ENCODE measurements at places on chromosomes 1 and 21. TPM values are rescaled to one million over a fixed set of nuclear protein-coding genes. Genes with fewer than 3 reads are reported as not detected.

The ATP8B2 gene
- 150 TPM for total RNA-seq

The TMEM82 gene
- not detected for total RNA-seq

The ARHGEF10L gene
- total RNA-seq, result 61.9 TPM

The ARHGAP30 gene
- 0.88 TPM for total RNA-seq

The FCRLA gene
- total RNA-seq, result not detected

The SGIP1 gene
- total RNA-seq, result 9.9 TPM

DNA sequence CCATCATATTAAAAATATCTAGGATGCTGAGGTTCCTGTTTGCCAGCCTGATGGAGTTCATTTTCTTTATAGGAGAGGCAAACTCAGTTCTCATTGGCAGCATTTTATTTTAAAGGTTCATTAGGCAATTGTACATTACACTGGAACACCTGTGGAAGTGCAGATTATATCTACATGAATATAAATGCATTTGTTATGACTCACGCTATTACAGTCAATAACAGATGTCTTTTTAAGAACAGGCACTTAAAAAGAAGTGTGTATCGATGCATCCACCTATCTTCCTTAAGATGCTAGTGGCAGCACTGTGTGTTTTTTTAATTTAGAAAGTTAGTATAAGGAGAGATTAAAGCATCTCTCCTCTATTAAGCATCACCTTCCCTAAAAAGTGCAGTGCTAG lies 276.5 kb downstream of the PRDM2 start:
- no peak for DNase-seq

DNA sequence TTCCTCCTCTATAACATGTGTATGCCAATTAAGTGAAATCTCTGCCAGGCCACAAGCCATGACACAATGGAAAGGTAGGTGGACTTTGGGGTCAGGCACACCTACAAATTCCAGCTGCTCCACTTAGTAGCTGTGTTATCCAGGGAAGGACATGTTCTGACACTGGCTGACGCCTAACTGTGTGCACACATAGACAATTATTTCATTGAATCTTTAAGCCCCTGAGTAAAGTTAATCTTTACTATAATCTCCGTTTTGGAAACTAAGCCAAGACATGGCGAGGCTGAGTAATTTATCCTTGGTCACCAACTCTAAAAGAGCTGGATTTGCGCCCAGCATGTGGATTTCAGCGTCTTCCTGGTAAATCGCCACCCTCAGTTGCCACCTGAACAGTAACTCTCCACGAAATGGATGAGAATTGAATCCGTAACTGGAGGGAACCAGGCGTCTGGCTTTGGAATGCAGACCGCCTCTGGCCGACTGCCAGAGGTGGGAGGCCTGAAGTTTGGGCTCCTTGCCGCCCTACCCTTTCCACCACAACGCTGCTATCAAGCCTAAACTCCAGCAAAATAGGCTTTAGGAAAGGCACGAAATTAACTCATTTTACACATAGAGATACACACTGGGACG lies 888 bp upstream of the SNRPE start:
- peak; percentile 43 for DNase-seq

GRCh38 chr21:26945916-26946675 lies 20.8 kb downstream of the ADAMTS5 start:
- peak; percentile 33 for DNase-seq

GRCh38 chr21:18529254-18529653 lies 125.7 kb upstream of the TMPRSS15 start:
- DNase-seq, result no peak

GRCh38 chr1:18880585-18880984 lies 21.1 kb upstream of the TAS1R2 start:
- DNase-seq, result no peak

- no peak for DNase-seq
These were observed 65.2 kb upstream of the FAM163A start for GRCh38 chr1:179677882-179678281.

DNA sequence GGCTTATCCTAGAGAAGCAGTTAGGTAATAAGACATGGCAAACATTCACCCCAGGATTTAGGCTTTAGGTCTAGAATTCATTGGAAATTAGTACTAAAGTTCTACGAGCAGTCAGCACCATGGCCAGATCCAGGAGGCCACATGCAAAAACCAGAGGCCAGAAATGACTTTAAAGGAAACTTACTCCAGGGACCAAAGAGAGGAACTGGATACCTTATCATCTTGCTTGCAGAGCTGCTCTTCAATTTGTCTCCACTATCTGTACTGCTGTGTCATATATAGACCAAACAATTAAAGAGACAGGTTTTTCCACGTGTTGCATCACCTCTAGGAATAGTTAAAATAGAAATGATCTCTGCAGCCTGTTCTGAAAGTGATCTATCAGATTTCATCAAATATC lies 127.8 kb downstream of the LMX1A start:
- DNase-seq, result no peak

GRCh38 chr1:47249755-47250154 lies 17.7 kb upstream of the TAL1 start:
- no peak for DNase-seq

GRCh38 chr1:157523774-157524493 lies 28.4 kb downstream of the FCRL5 start:
- DNase-seq, result no peak

- no peak for DNase-seq
These were observed 322.4 kb upstream of the DEPDC1 start for GRCh38 chr1:68819190-68819829.

DNA sequence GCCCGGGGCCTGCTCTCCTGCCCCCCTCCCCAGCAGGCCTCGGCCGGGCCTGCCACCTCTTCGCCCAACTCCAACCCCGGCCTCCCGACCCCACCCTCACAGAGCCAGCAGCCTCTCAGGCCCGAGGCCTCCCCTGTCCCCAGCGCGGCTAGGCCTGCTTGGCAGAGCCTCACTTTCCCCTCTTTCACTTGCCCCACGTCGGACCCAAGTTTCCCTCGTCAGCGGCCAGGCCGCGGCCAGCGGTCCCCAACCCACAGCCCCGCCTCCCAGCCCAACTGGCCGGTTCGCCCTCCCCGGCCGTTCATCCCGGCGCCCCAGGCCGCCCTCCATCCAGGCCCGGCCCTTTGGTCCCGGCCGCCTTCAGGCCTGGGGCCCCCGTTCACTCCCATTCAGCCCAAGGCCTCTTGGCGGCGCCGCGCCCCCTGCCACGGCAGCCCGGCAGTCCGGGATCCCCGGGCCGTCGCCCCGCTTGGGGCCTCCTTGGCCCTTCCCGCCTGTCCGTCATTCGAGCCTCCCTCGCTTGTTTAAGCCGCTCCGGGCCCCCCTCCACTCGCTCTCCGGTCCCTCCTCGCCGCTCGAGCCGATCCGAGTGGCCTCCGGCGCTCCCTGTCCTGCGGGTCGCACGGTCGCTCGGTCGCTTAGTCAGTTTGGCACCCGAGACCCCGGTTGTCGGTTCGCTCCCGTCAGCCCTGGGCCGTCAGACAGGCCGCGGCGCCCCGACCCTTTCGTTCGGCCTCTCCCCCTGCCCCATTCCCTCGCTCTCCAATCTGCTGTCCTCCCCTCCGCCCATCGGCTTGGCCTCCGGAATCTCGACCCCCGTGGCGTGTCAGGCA lies 1.4 kb downstream of the LRRC41 start:
- peak; percentile 36 for DNase-seq

DNA sequence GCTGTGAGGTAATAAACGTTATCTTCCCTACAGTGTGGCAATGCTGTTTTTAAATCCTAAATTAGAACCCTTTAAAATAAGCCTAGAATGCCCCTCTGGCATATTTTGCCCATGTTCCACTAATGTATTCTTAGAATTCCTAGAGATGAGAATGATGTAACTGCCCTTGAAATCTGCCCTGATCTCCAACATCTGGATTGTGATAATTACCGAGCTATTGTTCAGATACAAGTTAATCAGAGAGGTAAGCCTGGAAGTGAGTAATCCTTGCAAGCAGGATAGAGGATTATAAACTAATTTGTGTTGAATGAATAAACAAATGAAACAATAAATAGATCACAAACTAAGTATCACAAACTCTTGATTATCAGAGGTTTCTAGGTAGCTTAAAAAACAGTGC lies 107.8 kb upstream of the DMRTA2 start:
- DNase-seq, result no peak

DNA sequence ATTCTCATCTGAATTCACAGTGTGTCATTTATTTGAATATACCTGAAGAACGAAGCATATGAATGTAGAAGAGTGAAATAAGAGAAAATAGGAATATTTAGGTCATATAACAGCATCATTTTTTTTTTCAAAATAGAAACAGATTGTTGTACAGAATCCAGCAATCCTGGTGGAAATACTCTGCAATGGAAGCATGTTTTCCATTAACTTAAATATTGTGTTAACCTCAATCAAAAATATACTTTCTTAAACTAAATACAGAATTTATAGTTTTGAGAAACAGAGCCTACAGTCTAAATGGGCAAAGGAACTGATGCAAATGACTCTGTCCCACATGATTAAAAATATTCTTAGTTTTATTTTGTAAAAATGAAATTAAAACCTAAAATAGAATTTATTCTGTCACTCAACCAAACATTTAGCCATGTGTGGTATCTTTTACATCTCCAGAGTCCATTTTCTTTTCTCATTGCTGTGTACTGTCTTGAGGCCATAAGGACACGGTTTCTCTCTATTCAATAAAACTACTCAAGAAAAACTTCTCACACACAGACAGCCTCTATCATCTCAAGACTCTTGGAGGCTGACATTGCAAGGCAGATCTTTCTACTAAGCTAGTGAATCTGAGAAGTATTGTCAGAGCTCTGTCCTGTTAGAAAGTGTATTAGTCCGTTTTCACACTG lies 322.6 kb downstream of the LTN1 start:
- DNase-seq, result no peak

- no peak for DNase-seq
These were observed 86.6 kb upstream of the EDN2 start for GRCh38 chr1:41571041-41571440.
